ENCODE measurements at places on chromosomes 6 and 20.

DNA sequence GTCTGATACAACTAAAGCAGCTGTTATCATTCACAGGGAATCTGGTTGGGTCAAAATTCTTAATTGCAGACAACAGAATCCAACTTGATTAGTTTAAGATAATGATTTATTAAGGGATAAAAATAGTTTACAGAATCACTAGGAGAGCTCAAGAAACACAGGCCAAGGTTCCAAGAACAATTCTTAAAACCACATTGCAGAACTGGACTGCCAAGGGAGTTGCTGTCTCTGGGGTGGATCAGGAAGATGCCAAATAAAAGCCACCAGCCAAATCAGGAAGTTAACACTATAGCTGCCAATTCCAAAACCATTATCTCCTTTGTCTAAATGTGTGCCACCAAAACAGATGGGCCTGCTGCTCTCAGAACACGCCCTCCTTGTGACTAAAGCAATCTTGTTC is 53.7 kb downstream of the NUDT3 start:
- no peak for DNase-seq

DNA sequence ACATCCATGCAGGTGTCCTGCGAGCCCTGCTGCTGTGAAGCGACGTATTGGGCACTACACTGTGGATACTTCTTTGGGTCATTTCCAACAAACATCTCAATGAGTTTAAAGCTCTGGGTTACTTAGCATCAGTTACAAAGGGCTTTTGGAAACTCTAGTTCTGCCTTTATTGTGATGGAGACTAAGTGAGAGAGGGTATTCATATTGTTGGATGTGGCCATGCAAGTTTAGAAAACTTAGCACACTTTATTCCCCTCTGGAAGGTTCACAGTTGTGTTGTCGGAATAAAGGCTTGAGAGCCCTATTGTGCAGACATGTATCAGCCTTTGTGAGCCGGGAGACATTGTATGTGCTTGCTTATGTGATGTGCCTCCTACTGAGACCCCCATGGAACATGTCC is 22.1 kb downstream of the DUSP22 start:
- no peak for DNase-seq

DNA sequence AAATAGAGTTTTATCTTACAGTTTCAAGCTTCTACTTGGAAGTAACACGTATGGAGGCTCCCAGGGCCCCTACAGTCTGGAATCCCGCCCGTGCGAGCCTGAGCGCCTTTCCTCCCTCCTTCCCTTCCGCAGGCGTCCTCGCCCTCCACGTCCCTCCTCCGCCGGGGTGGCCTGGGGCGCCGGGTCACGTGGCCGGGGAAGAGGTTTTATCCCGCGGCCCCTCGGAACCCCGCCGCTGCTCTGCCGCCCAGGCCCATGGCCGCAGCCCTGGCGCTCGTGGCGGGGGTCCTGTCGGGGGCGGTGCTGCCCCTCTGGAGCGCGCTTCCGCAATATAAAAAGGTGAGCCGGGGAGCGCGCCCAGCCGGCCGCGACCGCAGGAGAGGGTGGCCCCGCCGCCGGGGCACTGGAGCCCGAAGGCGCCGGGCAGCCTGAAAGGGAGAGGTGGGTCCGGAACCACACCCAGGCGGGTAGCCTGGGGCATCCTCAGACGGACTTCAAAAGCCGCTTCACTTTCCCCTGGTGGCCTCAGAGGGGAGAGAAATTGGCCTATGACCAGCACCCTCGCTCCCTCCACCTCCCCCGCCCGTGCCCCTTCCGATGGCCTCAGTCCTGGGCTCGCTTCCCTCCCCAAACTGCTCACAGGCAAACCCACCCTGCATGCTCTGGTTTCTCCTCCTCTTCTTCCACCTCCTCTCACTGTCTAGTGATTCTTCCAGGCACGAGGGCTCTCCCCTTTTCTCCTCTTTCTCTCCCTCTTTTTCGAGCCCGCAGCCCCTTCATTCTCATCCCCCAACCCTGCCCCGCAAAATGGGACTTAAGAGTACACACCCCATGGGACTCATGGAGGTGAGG is at the start of gene CLPSL2:
Gene CLPSL2, plus strand, starts transcription at position 235 of the 852 bp plus-strand sequence. Its CDS starts 21 bp downstream, at position 256.
- DNase-seq = peak; percentile 23

DNA sequence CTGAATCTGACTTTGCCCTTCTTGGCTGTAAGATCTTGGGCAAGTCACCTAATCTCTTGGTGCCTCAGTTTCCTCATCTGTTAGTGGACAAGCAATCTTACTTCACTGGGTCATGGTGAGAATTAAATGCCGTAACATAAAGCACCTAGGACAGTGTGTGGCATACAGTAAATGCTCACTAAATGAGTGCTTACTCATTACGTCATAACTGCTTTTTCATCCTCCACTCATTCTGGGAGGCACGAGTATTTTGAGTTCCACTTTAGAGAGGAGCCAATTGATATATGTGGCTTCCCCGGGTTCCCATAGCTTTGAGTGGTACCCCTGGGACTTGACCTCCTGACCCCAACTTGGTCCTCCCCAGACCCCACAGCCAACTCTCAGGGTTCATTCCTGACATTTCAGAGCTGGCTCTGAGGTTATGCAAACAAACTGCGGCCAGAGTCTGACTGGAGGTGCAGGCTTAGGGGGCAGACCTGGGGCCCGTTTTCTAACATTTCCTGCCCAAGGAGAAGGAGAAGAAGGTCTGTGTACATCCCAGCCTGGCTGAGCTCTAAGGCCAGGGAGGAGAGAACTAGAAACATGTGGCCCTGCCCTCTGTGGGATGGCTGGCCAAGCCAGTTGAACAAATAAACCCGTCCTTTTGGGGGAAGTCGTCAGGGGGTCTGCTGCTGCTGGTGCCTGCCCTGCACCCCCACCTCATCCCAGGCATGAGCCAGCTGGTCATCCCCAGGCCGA is 5.8 kb downstream of the ANGPT4 start:
- DNase-seq = no peak

DNA sequence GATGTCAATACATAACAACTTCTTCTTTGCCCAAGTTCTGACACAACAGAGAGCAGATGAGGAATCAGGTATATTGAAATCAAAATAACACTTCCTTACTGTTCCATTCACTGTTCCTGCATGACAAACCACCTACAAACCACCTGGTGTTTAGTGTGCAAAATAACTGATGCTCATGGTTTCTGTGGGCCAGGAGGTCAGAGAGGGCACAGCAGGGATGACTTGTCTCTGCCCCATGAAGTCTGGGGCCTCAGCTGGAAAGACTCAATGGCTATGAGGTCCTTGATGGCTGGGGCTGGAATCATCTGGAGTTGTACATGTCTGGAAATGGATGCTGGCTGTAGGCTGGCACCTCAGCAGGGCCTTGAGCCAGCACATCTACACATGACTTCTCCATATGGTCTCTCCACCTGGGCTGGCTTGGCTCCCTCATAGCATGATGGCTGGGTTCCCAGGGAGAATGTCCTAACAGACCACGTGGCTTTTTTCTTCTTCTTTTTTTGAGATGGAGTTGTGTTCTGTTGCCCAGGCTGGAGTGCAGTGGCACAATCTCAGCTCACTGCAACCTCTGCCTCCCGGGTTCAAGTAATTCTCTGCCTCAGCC is 7.4 kb upstream of the COX4I2 start:
- no peak for DNase-seq
